Activated naive CD4-positive, alpha-beta T cell treated with anti-CD3 and anti-CD28 coated beads for 36 hours (primary cell): ENCODE measurements at places on chromosomes 3 and 15.

DNA sequence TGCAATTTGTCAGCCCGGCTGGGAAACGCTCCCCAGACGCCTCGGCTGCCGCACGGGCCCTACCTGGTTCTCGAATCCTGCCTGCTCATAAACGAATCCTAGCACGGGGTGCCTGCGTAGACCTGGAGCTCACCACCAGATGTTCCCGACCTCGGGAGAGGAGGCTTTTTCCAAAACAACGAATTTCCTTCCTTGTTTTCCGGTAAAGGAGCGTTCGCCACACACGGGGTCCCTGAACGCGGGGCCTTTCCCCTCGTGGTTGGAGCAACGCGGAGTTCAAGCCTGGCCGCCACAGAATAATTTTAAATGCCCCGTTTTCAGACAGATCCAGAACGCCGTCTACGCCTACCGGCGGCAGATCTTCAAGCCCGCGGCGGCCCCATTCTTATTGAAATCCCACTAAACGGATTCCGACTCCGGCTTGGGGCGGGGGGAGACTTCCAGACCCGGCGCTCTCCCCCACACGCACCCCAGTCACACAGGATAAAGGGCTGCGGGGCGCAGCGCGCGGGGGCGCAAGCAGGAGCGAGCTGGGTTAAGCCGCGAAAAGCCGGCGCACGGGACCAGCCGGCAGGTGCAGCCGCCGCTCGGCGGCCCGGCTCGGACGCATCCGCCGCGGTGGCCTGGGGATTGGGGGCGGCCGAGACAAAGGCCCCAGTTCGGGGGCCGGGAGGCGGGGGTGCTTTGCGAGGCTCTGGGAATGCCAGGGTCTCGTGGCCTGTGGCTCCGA is 895 bp downstream of the GATA2 start:
- DNase-seq: no peak

DNA sequence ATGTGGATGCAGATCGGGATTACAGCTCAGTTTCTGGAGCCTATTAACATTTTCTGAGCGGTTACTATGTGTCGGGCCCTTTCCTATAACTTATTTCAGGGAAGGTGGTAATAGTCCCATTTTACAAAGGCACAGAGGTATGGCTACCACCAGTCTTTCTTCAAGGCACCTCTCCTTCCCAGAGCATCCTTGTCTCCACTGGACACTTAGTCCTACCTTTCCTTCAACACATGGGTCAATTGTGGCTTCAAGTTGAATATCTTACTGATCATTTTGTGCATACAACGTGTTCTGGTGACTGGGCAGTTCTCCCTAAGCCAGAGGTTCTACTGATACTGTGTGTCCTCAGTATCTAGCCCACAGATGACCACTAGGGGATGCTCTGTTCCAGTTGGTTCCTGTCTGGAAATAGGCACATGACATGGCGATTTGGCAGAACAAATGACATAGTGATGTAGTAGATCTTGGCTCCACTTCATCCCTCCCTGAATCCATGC is 60.7 kb upstream of the CMTM8 start:
- peak; percentile 82 for DNase-seq

- no peak for DNase-seq
These were observed 2.9 kb upstream of the CGNL1 start for GRCh38 chr15:57373251-57373881.

GRCh38 chr15:93837450-93837849 is 393.9 kb upstream of the MCTP2 start:
- DNase-seq: no peak

DNA sequence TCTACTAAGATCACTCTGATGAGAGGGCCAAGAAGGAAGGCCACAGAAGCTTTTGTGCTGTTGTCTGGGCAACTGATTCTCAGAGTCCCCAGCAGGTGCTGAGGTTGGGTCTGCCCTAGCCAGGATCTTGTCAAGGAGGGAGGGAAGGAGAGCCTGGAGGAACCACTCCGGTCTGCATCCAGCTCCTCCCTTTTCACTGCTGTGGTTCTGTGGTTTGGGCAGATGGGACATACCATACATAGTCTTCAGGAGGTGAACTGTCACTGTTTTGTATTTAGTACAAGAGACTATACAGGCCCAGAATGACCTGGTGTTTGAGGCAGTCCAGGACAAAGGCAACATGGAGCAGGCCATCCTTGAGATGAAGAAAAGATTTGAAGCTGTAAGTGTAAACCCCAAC is 21.9 kb downstream of the C3orf62 start:
- DNase-seq: no peak

DNA sequence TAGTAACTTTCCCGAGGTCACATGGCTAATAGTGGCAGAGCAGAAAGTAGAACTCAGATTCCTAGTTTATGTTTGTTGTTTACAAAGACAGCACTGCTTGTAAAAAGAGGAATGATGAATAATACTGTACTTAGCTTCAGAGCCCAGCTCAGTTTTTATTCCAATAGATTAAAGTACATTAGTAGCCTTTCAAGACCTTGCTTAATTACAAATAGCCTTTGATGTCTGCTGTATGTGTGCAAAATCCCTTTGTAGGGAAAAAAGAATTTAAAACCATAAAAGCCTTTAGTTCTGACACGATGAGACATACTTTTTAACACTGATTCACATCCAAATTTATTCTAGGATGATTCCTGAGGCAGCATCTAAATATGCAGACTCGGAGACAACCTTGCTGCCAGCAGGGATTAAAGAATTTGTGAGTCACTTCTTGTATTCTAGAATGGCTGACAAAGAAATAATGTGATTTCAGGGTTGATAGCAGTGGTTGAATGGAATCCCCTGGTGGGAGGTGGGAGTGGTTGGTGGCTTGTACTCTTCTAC is 324.2 kb upstream of the TGFBR2 start:
- DNase-seq: no peak

GRCh38 chr15:55784286-55784685 is 41.3 kb upstream of the PRTG start:
- DNase-seq: no peak

DNA sequence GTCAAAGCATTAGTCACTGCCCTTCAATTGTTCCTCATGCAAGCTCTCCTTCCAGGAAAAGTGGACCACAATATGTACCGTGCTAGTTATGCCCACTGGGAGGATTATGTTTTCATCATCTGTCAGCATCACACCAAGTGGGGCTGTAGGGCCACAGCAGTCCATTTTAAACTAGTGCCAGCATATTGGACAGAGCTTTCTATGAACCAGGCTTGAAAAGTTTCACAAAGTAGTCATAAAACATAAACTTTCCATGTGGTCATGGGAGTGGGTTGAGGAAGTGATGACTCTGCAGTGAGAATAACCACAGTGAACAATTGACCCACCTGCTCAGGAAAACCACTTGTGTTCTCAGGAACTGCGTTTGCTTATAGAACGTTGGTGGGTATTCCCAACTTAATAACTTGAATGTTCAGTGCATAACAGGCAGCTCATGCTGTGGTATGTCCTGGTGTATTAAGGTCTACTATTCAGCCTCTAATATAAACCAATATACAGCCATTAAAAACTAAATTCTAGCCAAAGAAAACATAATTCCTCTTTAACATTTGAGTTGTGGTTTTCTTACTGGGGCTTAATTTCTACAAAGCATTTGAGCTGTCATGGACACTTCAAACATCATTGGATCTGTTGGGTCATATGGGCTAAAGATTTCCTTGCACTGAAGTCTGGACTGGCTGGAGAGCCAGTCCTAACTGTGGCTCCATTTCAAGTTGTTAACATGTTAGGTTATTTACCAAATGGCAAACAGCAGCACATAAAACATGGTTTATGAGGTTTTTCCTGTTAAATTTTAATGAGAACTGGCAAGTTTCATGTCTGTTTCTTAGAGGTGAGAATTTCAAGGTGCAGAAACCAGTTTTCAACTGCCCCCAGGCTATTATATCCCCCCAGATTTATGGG is 274.1 kb downstream of the OTOL1 start:
- no peak for DNase-seq

GRCh38 chr3:33372218-33373081 is 67.8 kb downstream of the UBP1 start:
- DNase-seq: peak; percentile 62

- DNase-seq: no peak
These were observed 31.5 kb downstream of the CNTN3 start for GRCh38 chr3:74582982-74583381.

- no peak for DNase-seq
These were observed 220.3 kb upstream of the STT3B start for GRCh38 chr3:31312400-31312799.

DNA sequence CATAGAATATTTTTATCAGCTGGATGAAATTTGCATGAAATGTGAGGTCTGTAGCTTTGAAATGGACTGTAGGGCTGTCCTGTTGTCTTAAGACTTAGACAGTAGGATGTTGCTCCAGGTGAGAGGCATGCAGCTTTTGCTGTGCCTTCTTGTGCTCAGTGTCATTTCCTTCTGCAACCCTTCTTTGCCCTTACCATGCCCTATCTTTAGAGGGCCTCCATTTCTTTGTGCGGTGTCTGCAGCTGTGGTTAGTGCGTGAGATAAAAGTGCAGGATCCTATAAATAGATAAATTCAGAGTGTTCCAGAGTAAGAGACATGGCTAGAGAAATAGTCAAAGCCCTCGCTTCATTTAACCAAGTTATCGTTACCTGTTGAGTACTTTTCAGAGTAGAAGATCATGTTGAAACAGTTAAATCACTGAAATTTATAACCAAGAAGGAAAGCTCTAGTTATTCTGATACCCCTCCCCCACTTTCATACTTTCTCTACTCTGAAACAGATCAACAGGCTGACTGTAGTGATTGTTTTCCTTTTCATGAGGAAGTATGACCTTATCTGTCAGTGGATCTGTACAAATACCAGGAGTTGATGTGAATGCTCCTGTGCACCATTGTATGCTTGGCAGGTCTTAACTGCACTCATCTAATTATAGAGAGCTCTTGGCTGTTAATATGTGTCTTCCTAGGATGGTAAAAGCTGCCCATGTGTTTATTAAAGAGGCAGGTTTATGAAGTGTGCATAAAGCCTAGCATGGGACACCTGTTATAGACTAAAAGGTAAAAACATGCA is 18.2 kb downstream of the EIF3J start:
- DNase-seq: no peak

DNA sequence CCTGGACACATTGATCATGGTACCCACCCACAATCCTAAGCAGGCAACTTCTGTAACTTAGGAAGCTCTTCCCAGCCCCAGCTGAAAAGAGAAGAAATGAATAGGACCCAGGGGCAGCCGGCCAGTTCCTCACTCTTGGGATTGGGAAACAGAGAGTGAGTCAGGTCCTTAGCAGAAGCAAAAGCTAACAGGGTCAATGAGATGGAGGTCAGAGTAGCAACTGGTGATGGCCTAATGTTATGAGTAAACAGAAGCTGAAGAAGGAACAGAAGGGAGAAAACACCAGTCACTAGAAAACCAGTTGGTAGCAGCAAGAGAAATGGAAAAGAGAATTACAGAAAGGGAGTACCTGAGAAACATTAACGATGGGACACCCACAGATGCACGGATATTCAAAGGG is 20.0 kb downstream of the RIOX2 start:
- DNase-seq: no peak

DNA sequence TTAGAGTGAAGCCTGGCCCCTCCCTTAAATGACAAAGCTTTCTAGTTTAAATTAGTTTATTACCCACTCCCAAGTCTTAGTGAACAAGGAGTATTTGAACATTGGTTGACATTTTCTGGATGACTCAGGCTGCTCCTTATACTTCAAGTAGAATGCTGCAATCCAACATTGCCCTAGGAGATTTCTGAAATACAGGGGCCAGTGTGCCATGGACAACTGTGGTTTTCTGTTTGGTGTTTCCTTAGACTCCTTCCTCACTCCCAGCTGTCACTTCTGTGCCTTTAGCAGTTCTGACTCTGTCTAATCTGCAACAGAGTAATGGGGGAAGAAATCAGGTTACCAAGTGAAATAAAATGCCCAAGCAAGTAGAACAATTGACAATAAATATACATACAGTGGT is 116.1 kb upstream of the P2RY1 start:
- DNase-seq: no peak

DNA sequence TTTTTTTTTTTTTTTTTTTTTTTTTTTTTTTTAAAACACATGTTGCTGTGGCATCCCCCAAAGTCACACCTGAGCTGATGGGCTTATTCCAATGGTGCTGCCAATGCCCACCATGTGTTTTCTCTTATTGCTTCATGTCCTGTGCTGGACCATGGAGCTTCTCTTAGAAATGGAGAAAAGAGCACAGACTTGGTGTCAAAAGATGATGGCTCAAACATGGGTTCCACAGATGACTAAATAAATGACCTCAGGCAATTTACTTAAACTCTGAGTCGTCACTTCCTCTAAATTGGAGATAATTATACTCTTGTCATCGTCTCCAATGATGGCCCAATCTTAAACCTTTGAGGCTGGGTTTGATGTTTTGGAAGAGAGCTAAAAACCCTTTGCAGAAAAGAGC is 28.1 kb downstream of the CHST2 start:
- DNase-seq: no peak

- no peak for DNase-seq
These were observed 10.1 kb downstream of the CLDND1 start for GRCh38 chr3:98512576-98512975.

- peak; percentile 81 for DNase-seq
These were observed 16.7 kb upstream of the WNT7A start for GRCh38 chr3:13896473-13897154.

GRCh38 chr3:17942856-17943255 is 200.4 kb upstream of the TBC1D5 start:
- no peak for DNase-seq

GRCh38 chr15:93497291-93497690 is 408.3 kb upstream of the RGMA start:
- no peak for DNase-seq

DNA sequence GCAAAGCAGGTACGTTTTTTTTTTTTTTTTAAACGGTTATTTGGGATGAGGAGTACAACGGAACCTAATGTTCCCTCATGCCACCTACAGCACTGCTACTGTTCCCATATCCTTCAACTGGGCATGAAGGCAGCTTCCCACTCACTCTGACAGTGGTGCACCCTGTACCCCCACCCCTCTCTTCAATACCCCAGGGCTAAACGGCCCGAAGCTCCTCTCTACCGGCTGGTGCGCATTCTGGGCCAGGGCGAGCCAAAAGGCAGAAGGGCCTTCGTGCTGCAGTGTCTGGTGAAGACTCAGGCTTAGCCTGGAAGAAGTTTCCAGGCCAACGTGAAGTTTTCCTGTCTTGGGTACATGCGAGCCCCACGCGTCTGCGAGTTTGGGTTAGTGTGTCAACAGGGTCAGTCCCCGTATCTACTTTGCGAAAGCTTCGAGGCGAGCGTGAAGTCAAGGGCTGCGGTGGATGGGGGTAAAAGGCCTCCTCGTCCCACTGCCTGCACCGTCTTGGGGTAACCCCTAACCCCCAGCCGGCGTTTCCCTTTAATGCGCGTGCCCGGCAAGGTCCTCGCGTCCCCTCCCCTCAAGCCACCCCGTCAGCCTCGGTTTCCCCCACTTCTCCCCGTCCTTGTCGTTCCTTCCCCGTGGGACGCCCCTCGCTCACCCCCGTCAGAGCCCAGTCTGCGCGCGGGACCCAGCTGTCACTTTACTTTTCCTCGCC is 765 bp upstream of the UBE2E2 start:
- peak; percentile 62 for DNase-seq

GRCh38 chr3:175002732-175003143 is 143.6 kb downstream of the NAALADL2 start:
- no peak for DNase-seq

DNA sequence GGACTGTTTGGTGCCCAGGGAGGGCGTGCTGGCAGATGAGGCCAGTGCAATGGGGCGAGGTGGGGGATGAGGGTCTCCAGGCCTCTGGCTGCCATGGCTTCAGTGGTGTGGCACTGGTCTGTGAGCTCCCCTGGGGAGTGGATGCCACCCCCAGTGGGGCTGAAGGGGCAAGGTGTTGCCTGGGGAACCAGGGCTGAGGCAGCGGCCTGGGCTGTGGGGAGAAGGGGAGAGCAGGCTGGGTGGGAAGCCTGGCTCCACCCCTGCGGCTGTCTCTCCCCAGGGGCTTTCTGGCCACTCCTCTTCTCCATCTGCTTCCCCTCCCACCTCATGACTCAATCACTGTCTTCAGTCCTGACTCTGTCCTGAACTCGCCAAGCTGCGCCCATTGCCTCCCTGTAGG is 88.4 kb upstream of the TLE3 start:
- no peak for DNase-seq
